Cortex of kidney (tissue), 1 donor: ENCODE measurements at places on chromosomes 3 and 15.

DNA sequence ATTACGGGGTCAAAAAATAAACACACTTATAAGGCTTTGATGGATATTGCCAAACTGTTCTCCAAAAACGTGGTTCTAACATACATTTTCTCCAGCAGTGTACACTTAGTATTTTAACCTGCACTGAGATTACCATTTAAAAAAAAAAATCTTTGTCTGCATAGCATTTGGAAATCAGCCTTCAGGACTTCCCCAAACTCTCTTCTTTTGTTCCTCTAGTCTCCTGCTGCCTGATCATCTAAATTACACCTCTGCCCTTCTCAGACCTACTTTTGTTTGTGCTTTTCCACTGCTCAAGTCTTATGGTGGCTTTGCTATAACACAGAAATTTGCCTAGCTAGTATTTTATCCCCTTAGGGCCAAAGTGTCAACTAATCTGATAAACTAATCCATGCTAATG lies 3.8 kb downstream of the NCEH1 start:
- no peak for DNase-seq

GRCh38 chr15:62739507-62739906 lies 303.0 kb upstream of the TPM1 start:
- DNase-seq = no peak

DNA sequence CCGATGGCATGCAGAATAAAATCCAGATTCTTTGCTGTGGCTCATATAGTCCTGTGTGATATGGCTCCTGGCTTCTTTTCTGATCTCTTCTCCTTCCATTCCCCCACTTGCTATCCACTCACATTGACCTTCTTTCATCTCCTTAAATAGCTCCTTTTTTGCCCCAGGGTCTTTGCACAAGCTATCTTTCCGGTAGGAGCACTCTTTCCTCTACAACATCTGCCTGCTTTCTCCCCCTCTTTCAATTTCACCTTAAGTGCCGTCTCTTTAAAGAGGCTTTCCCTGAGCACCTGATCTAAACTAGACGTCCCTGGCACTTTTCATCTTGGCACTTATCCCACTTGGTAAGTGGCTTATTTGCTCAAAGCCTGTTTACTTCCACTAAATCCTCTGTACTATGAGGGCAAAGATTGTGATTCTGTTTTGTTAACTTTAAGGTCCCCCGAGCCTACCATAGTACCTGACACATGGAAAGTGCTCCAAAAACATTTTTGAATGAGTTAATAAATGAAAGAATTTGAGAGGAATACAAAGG lies 323.3 kb upstream of the TLE3 start:
- no peak for DNase-seq

- no peak for DNase-seq
Measured at GRCh38 chr15:33341953-33342352, 31.2 kb downstream of the RYR3 start.

DNA sequence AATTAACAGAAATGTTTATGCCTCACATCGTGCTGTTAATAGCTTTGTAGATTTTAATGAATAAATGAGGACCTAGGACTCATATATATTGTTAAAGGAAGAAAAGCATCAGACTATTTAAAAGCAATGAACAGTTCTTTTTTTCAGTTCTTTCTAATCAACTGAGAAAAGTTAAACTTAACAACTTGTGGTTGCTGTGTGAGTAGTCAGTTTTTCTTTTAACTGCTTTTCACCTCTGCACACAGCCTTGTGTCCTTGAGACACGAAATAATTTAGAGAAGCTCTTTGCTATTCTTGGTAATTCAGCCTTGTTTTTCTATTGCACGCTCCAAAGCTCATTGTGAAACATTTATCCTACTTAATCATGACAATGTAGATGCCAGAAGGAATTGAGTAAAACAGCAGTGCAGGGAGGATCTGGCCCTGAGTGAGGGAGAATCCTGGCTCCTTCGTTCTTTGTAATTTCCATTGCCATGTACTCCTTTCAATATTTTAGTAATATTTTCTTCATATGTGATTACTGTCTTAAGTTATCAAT lies 499.0 kb downstream of the PYDC2 start:
- no peak for DNase-seq

DNA sequence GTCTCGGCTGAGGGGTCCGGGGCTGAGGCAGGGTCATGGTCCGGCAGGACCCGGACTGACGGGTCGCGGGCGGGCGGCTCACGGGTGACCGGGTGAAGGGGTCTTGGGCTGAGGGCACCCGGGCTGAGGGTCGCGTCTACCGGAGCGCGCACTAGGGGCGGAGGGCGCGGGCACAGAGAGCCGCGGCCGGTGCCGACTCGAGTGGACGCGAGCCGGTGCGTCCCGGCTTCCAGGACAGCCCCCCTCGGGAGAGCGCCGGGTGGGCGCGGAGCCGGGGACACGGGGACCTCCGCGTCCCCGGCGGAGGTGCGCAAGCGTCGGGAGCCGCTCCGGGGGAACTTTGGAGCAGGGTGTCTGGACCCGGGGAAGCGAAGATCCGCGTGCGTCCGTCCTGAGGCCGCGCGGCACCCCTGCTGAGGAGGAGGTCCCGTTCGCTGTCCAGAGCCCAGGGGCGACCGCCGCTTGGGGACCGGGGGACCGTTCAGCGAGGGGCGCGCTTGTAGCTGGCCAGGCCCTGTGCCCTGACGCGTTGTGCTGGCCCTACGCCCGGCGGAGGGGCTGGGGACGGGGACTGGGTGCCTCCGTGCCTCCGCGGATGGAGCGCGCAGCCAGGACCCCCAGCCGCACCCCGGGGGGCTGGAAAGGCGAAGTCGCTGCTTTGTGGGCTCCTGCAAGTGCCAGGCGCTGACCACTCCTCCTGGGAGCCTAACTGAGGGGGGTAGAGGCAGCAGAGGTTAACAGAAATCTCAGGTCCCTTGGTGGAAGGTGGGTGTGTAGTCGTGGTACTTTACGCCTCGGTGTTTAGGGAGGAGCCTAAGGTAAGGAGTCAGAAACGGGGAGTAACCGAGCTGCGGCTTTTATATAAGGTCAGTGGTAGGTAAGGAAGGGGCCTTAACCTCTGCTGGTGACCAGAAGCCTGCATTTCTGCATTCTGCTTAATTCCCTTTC lies at the start of gene PPARG:
Gene PPARG, plus strand, starts transcription at position 889 of the 948 bp plus-strand sequence. CDS start 90,642 bp downstream, outside the sequence.
- DNase-seq = no peak

GRCh38 chr3:11547498-11547897 lies 96.2 kb downstream of the VGLL4 start:
- DNase-seq = no peak
